ENCODE measurements at places on chromosomes 6 and 20.

DNA sequence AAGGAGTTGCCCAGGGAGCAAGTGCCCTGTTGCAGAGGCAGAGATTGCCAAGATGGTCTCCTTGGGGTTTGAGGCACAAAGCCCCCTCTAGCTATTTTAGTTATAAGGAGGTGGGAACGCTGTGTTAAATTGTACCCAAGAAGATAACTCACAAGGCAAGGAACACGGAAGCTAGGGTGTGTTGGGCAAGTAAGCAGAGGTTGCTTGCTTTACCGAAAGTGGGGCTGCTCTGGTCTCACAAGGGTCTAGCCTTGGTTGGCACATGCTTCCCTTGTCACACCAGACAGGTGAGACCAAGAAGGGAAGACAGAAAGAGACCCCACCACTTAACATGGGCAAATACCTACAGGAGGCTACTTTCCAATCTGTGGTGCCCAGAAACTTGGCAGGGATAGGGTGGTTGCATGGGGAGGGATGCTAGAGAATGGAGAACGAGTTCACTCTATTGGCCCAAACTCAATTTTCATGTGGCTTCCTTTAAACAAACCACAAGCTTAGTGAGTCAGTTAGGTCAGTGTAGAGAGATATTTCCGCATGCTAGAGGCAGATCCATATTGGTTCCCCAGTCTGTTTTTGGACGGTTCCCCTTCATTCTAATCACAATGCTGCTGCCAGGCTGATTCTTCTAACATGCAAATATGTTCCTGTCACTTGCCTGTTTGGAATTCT lies 42.4 kb downstream of the PLAGL1 start:
- no peak for DNase-seq

GRCh38 chr6:8670792-8671191 lies 235.4 kb upstream of the SLC35B3 start:
- no peak for DNase-seq

DNA sequence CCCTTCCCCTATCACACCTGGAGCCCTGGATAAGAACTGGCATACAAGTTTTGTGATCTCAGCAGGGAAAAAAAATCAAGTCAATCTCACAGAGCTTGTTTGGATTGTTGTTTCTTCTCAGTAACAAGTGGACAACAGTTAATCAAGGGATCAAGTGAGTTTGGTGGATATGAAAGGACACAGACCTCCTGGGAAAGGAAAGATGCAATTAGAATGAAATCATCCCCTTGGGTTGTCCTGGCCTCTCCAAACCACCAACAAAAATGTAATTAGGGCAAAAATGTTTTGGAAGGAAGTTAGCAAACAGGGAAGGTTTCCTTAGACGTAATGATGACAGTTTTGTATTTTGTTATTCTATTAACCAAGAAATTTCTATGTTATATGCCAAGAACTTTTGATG lies 99.1 kb upstream of the PRDM1 start:
- no peak for DNase-seq

DNA sequence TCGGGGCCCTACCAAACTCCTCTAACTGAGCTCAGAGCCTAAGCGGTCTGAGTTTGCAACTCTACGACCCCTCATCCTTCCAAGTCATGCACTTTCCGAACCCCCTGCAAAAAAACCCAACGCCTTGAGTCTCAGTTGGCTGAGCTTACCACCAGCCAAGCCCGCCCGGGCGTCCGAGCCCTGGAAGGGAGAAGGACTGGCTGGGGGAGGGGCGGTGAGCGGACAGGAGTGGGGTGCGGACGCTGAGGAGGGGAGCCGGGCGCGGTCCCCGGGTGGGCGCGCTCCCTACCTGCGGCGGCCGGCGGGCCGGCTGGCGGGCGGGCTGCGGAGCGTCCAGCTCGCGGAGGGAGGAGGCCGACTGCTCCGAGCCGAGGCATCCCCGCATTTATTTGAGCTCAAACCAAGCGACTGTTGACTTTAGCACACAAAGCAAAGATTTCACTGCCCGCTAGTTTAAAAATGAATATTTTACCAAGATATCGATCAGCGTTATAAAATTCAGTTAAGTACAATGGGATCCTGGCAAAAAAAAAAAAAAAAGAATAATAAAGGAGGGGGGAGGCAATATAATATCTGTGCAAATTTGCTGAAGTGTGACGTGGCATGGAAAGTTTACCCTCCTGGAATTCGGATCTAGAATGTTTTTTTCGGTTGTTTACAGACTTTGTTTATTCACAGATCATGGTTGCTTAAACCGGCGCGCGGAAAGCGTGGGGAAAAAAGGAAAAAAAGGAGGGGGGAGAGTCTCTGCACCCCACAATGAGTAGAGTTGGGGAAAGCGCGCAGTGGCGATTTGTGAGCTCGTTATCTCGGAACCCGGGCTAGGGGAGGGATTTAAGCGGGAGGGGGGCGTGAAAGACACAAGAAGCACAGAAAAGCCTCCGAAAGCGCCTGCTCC lies 5.9 kb downstream of the FOXA2 start:
- DNase-seq = no peak

DNA sequence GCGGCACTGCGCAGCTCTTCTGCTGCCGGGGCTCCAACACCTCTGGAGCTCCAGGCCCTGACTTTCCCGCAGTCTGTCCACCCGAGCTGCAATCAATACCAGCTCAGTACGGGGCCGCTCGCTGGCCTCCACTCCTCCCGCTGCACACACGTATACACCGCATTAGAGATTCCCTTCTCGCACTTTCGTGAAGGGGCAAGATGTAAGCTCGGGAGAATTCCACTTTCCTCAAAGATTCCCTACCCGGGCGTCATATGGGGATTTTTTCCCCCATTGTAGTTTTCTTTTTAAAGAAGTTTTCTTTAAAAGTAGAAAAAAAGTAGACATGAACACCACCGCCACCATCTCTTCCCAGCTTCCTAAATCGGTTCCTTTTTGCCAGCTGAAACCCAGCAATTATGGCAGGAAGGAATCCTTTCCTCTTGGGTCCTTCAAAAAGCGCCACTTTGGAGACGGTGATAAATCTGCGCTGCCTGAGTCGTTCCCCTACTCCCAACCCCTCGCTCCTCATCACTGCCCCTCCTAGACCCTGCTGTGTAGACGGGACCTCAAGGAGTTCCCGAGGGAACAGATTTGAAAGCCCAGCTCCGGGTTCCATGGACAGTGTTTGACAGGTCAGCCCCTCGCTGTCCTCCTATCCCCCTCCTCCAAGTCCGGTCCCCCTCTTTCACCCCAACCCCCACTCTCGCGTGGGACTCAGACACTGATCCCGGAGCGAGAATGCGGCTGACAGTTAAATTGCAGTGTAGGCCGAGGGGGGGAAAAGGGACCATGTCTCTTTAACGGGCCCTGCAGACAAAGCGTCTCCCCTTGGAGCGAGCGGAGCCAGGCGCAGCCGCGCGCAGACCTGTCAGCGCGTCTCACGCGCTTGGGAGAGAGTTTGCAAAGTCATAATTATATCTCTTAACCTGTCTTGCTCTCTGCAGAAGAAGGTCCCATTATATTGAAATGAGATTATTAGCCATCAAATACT lies 39.5 kb downstream of the NCR2 start:
- DNase-seq = peak; percentile 51

Data from ecto neural progenitor cell (in vitro differentiated cells).